RWPE2 (cell line): ENCODE measurements at places on chromosomes 5 and 9.

DNA sequence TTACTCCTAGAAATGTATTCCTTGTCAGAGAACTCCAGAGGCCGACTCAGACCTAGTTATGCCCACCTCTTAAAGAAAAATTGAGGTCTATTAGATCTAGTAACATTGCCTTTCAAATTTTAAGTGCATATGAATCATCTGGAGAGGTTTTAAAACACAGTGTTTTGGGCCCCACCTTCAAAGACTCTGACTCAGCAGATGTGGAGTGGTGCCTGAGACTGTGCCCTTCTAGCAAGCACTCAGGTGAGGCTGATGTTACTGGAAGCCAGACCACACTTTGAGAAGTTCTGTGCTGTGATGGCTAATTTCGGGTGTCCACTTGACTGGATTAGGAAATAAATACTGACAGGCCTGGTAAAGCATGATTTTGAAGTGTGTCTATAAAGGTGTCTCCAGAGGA, 10.6 kb downstream of the FOXB2 start:
- DNase-seq = no peak

DNA sequence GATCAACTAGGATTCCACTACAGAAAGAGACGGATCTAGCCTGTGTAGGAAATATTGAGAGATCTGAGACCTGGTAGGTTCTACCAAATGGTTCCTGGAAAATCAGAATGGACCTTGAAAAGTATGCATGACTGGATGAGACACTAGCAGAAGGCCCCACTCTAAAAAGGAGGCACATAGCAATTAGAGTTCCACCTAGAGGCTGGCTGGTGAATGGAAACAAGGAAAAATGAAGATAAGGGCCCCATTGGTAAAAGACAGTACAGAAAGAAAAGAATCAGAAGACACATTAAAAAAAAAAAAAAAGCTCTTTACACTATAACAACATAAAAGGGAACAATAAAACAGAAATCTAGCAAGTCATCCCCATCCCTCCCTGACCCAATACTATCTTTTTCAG, 518.5 kb downstream of the NR2F1-AS1 start:
- DNase-seq = no peak

DNA sequence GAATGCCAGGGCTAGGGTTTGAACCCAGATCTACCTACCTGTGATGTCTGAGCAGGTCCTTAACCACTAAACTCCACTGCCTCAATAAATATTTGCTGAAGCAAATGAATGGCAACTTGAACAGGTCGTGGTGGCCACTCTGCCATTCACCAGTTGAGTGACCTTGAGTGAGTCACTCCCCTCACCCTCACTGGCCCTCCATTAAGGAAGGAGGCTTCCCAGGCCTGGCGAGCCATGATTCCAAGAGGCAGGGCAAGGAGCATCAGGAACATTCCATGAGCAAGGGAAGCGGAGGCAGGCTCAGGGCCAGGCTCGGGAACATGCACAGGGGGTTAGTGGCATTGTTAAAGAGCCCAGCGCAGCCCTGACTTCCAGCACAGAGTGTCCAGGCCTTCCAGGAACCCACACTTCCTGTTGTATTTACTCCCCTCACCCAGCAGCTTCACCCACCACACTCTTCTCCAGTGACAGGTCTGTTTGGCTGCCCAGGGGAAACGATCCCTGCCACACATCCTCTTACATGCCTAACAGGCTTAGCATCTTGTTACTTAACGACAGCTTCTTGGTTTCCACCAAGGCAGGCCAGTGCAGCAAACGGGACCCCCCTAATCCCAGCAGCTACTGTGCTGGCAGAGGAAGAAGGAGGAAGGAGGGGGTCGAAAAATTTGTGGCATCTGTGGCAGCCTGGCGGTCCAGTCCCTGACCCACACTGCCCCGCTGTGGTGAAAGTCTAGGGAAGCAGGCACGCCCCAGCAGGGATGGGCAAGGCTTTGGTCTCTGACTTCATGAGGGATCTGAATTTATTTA, 43.7 kb upstream of the TTC1 start:
- DNase-seq = no peak

GRCh38 chr9:126722922-126723806, 81.7 kb upstream of the ZBTB43 start:
- peak; percentile 68 for DNase-seq

DNA sequence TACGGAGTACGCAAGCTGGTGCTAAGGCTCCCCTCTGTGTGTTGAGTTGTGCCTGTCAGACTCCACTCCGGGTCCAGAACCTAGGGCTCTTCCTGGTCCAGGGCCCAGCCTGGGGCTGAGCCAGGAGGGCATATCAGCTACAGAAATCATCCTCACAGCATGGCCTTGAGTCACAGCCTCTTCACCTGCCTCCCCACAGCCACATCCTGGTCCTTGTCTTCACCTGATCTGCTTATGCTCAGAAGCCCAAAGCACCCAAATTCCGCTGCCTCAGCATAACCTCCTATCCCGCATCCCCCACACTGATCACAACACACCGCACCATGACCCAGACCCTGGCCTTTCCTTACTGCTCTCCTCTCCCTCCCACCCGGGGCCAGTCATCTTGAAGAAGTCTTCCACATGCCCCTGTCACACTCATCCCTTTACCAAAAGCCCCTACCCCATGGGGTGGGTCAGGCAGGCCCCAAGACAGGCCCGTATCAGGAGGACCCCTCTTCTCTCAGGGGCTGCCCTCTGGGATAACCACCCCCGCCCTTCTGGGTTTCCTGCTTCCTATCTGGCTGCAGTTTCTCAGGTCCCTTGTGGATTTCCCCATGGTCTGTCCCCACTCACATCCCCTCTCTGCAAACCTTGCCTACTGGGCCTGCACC, 1.3 kb upstream of the IL3 start:
- peak; percentile 63 for DNase-seq
